Smooth muscle cell of bladder (primary cell): ENCODE measurements at places on chromosomes 3 and 15. TPM values are rescaled to one million over a fixed set of nuclear protein-coding genes. Genes with fewer than 3 reads are reported as not detected.

The CSTA gene
- total RNA-seq, result 3.8 and 8.0 TPM in 2 replicates

The SMCO1 gene
- total RNA-seq, result not detected in 2 replicates

The ACAN gene
- 0.28 and 0.92 TPM in 2 replicates for total RNA-seq

The ARF4 gene
- total RNA-seq, result 260 and 273 TPM in 2 replicates

The SCN5A gene
- total RNA-seq, result 0.37 and 0.43 TPM in 2 replicates

The ALPK3 gene
- under 0.01 and 0.37 TPM in 2 replicates for total RNA-seq

The LIPC gene
- 1.3 and 2.1 TPM in 2 replicates for total RNA-seq
